ENCODE measurements at places on chromosomes 7 and 10. TPM values are rescaled to one million over a fixed set of nuclear protein-coding genes. Genes with fewer than 3 reads are reported as not detected.

GRCh38 chr10:123150986-123151736 is 3.0 kb upstream of the BUB3 start:
- no peak for DNase-seq

DNA sequence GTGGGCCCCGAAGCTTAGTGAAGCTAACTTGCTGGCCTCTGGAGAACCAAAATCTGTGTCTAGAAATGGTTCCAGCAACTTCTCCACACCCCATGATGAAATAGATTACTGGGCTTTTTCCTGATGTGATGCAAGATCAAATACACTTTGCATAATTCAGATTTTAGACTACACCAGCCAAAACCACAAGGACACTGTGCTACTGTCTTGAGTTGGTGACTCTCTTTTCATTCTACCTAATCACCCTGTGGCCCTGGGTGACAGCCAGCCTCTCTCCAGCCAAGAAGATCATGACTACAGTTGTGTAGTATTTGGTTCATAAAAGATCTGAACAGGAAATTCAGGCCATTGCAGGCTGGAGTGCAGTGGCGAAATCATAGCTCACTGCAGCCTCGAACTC is 22.2 kb downstream of the AZGP1 start:
- no peak for DNase-seq

DNA sequence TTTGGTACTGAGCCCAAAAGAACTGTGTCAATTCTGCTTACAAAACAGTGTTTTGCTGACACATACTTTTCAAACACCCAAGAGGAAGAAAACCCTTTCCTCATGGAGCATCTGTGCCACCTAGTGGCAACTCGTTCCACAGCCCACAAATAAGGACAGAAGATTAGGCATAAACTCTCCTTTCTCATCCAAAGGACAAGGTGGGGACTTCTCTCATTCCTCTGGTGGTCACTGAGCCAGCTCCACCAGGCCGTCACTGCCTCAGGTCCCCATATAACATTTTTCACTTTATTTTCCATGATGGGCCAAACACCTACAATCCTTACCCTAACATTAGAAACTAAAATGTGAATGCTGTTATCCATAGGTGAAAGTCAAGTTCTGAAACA is 76.9 kb downstream of the RNF216 start:
- peak; percentile 92 for DNase-seq

- peak; percentile 69 for DNase-seq
Measured at GRCh38 chr10:61897671-61898434, 3.6 kb upstream of the ARID5B start.

DNA sequence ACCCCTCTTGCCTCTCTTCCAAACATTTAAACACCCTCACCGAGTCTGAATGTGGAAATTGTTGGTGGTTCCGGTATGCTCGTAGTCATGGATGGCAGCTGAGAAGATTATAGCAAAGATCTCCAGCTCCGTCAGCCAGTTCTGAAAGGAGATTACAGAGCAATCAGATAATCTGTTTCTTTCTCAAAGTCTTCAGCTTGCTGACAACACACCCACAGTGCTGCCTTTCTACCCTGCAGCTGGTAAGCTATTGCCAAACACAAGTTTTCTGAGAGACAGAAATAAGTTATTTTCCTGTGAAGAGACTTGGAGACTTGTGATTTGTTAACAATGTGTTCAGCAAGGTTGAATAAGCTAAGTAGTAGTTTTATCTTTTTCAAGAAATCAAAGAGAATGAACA is 163.6 kb downstream of the PPP1R17 start:
- no peak for DNase-seq

OR2A5 gene
- 3.6 TPM for total RNA-seq

DNA sequence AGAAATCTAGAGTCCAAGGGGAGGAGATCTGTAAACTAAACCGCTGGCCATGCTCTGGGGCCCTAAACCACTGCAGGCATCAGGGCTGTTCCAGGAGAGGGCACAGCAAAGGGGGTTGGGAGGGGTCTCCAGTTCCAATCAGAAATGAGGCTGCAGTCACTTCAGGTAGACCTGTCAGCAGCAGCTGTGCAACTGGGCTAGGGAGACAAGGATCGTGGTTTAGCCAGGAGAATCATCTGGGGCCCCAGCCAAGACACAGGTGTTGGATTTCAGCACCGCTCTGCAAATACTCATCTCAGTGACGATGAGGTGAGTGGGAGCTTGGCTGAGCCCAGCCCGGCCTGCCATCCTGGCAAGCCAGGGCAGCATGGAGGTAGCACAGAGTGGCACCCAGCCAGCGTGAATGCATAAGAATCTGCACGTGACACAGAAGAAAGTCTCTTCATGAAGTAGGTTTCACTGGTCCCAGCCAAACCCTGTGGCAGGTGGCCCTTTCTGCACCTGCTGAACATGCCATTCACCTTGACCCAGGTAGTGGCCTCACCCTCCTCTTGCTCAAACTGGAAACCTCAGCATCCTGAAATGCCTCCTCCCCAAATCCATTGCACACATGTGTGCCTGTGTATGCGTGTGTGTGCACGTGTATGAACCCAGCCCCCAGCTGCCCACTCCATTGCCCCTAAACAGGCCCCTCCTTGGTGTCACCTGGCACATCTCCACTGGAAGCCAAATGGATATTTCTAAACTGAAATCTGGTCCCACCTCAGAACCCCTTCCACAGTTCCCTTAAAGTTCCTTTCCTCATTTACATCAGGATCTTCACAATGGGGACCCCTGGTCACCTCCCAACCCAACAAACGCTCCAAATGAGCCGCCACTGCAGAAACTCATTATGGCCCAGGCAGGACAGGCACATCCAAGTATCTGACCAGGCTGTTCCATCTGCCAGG is 9.6 kb downstream of the GPRIN2 start:
- no peak for DNase-seq

All from umbilical cord (tissue), 2 donors.